ENCODE measurements at places on chromosomes 5 and 9. TPM values are rescaled to one million over a fixed set of nuclear protein-coding genes. Genes with fewer than 3 reads are reported as not detected.
A peak's percentile ranks its signal among the peaks of the same experiment; 100 is the strongest.

- H3K4me1 ChIP-seq, result no peaks in the 10 kb centered on the region
- H3K4me3 ChIP-seq, result no peak overlapping the region
- peaks cover 21% of the 10 kb centered on the region for H3K36me3 ChIP-seq
- no peak overlapping the region for H3K27ac ChIP-seq
- DNase-seq, result no peak
Measured at GRCh38 chr9:123081824-123082223, 48.4 kb downstream of the GPR21 start.

- H3K4me1 ChIP-seq, result peaks cover 18% of the 10 kb centered on the region
- no peak for DNase-seq
- no peaks in the 10 kb centered on the region for H3K36me3 ChIP-seq
- H3K27me3 ChIP-seq, result no peaks in the 10 kb centered on the region
- no peak overlapping the region for H3K4me3 ChIP-seq
Measured at GRCh38 chr9:12723409-12724028, 30.3 kb downstream of the TYRP1 start.

Gene SOHLH1
- not detected for polyA plus RNA-seq

- H3K4me3 ChIP-seq, result no peak overlapping the region
- no peaks in the 10 kb centered on the region for H3K27me3 ChIP-seq
- H3K27ac ChIP-seq, result no peak overlapping the region
- no peak for DNase-seq
- H3K36me3 ChIP-seq, result no peaks in the 10 kb centered on the region
- peaks cover 24% of the 10 kb centered on the region for H3K4me1 ChIP-seq
Measured at GRCh38 chr5:143182901-143183820, 220.3 kb downstream of the NR3C1 start.

DNA sequence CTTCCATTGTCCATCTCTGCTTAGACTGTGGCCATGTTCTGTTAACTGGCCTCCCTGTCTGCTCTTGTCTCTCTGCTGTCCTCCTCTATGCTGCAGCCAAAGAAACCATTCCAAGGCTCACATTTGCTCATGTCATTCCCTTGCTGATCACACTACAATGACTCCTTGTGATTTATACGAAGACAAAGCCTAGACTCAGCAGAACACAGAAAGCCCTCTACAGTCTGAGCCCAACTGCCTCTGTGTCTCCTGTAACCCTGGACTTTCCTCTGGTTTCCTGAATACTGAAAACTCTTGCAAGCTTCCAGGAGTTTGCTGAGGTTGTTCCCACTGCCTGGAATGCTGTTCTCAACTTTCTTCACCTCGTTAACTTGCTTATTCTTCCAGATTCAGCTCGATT, 191.8 kb downstream of the TMEM38B start:
- DNase-seq, result no peak
- H3K36me3 ChIP-seq, result no peaks in the 10 kb centered on the region
- no peak overlapping the region for H3K4me3 ChIP-seq
- no peaks in the 10 kb centered on the region for H3K4me1 ChIP-seq
- no peak overlapping the region for H3K27ac ChIP-seq

Gene SMARCA2
- polyA plus RNA-seq, result 28.4 TPM

DNA sequence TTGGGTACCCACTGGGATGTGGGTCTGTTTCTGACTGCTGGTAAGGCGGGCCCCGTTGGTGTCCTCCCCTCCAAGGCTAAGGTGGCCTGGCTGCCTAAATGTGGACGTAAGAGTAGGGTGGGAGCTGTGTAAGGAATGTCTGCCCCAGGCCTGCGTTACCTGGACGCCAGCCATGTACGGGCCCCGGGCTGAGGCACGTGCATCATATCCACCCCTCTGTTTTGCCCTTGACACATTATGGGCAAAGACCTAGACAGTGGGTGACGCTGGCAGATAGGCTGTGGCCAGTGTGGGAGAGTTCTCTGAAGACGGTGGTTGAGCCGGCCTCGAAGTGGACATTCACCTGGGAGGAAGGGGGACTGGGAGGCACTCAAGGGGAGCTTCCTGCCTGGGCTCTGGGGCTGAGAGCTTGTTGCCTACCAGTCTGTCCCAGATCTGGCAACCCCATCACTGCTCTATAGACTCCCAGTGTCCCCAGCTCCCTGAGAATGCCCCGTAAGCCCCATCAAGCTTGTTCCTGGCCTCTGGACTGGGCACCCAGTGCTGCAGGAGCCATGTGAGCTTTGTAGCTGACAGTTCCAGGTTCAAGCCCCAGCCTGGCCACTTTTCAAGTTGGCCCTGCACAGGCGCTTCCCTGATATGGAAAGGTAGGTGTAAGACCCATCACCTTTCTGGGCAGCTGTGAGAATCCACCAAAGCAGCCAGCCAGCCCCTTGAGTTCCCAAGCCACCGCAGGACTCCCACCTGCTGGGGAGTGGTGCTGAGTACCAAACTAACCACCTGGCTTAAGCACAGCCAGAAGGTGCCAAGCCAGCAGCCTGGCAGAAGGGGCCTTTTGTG, 3.2 kb upstream of the PRR7 start:
- H3K27ac ChIP-seq, result peak overlapping the region; percentile 20
- H3K4me1 ChIP-seq, result peaks cover 42% of the 10 kb centered on the region
- H3K27me3 ChIP-seq, result no peaks in the 10 kb centered on the region
- no peak for DNase-seq
- H3K36me3 ChIP-seq, result peaks cover 10% of the 10 kb centered on the region
- H3K4me3 ChIP-seq, result no peak overlapping the region

DNA sequence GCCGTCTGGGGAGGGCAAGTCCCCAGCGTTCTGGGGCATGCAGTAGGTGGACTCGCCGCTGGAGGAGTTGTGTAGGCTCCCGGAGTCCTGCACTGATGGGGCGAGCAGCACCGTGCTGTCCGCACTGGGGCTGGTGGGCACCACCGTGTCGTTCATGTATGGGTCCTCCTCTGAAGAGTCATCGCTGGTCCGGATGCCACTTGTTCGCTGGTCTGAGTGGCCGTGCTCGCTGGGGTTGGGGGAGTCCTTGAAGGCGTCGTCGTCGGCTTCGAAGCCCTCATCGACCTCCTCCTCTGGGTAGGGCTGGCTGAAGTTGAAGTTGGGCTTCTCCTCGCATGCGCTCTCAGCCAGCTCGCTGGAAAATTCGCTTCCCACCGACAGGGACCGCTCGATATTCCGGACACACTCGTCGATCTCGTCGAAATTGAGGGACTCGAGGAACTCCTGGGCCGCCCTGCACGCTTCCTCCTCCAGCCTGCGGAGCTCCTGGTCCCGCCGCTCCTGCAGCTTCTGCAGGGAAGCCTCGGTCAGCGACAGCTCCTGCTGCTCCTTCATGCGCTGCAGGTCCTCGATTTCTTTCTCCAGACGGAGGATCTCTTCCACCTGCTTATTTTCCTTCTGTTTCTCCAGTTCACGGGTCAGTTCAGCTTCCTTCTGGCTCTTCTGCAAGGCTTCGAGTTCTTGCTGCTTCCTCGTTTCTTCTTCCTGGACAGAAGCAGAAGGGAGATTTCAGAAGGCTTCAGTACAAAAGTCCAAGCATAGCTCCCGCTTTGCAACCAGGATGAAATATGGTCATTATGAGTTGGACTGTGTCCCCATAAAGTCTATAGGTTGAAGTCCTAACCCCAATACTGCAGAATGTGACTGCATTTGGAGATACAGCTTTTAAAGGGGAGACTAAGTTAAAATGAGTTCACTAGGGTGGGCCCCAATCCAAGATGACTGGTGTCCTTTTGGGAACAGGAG, 84.6 kb upstream of the RETREG1 start:
- no peaks in the 10 kb centered on the region for H3K27me3 ChIP-seq
- H3K4me1 ChIP-seq, result no peaks in the 10 kb centered on the region
- H3K27ac ChIP-seq, result no peak overlapping the region
- H3K4me3 ChIP-seq, result no peak overlapping the region

DNA sequence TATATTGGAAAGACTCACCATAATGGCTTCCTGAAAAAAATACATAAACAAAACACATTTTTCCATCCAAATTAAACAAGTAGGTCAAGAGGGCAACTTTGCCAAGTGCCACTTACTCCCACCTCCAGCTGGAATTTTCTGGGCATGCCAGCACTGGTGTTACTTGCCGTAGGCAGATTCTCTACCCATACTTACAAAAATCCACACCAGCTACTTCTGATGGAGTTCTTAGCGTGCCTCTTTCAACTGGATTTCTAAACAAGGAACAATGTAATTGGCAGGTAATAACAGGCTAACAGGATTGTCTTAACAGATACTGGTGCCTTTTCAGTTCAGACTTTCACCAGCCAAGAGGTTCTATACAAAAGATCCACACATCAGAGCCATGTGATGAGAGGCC, 301.4 kb downstream of the MLLT3 start:
- peak overlapping the region; percentile 86 for H3K27ac ChIP-seq
- DNase-seq, result no peak
- no peak overlapping the region for H3K4me3 ChIP-seq
- no peaks in the 10 kb centered on the region for H3K36me3 ChIP-seq

GRCh38 chr5:80414113-80414512, 6.2 kb downstream of the ZFYVE16 start:
- peaks cover 8% of the 10 kb centered on the region for H3K4me1 ChIP-seq
- H3K27me3 ChIP-seq, result no peaks in the 10 kb centered on the region
- H3K36me3 ChIP-seq, result peaks cover 2% of the 10 kb centered on the region
- H3K4me3 ChIP-seq, result no peak overlapping the region
- DNase-seq, result no peak
- no peak overlapping the region for H3K27ac ChIP-seq

DNA sequence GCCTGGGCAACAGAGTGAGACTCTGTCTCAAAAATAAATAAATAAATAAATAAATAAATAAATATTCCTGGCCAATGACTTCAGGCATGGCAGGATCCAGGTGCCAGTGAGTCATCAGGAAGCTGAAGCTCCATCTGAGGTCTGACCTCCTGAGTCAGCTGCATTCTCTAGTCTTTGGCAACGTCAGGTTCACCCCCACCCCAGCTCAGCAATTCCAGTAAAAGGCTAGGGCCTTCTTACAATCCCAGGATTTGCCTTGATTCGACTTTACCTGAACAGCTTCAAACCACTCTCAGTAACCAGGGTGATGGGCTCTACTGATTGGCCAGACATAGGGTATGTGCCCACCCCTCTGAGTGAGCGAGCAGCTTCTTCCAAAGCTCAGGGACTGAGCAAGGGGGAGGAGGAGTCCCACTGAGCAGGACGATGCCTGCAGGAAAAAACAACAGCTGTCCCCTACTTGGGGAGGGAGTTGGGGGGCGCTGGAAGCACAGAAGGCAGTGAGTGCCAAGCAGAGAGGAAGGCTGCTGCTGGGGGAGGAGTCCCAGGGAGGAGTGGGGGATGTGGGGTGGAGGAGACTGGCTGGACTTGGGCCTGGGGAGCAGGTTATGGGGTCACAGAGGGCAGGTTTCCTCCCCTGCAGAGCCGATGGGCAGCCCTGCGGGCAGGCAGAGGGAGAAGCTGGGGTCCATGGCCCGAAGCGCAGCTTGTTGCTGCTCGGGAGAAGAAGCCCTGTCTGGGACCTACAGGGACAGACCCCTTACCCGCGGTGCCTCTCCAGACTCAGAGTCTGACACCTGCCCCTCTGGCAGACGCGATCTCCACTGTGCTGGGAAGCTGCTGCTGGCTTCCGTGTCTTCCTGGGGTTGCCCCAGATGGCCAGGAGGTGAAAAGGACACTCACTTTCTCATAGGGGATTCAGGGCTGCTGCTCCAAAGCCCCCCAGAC, 25.9 kb upstream of the UNC5A start:
- peak overlapping the region; percentile 59 for H3K27ac ChIP-seq
- peaks cover 24% of the 10 kb centered on the region for H3K4me1 ChIP-seq
- no peaks in the 10 kb centered on the region for H3K36me3 ChIP-seq
- peaks cover 18% of the 10 kb centered on the region for H3K27me3 ChIP-seq
- no peak overlapping the region for H3K4me3 ChIP-seq
- no peak for DNase-seq

DNA sequence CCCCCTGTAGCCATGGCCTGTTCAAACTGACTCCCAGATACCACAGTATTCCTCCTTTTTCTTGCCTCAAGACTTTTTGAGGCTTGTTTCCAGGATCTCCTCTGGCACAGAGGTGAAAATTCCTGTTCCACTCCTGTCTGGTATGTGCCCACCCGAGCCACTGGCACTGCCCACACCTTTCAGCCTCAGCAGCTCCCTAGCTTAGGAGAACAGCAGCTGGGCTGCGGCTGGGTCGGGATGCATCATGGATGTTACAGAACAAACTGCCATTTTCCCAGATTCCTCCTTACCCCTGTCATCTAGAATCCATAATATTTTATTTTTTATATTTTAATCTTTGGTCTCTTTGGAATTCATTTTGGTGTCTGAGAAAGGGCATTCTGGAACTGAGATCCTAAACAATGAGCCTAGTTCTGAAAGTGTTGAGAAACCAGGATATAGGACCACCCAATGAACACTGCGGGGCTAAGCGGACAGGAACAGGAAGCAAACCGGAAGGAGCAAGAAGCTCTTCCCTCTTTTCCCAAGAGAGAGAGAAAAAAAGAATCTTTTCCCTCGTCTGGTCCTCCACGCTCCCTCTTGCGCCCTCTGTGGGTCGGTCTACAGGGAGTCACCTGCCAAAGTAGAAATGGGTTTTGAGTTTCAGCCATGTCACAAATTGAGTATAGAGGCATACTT, 12.5 kb downstream of the OR2S2 start:
- no peak overlapping the region for H3K27ac ChIP-seq
- H3K4me1 ChIP-seq, result peaks cover 3% of the 10 kb centered on the region
- H3K27me3 ChIP-seq, result peaks cover 4% of the 10 kb centered on the region

Gene ACTL7B
- not detected for polyA plus RNA-seq

GRCh38 chr5:107322936-107323335, 347.8 kb downstream of the EFNA5 start:
- peaks cover 14% of the 10 kb centered on the region for H3K4me1 ChIP-seq
- no peak overlapping the region for H3K27ac ChIP-seq

Gene ARID3C
- polyA plus RNA-seq, result 0.05 TPM

- H3K27ac ChIP-seq, result no peak overlapping the region
- DNase-seq, result no peak
- H3K36me3 ChIP-seq, result no peaks in the 10 kb centered on the region
- no peaks in the 10 kb centered on the region for H3K4me1 ChIP-seq
Measured at GRCh38 chr5:163252950-163253349, 184.4 kb upstream of the CCNG1 start.

Gene TTC1
- polyA plus RNA-seq, result 51.7 TPM

GRCh38 chr5:61881821-61882487, 424.1 kb upstream of the KIF2A start:
- H3K4me3 ChIP-seq, result no peak overlapping the region
- DNase-seq, result no peak
- H3K27me3 ChIP-seq, result no peaks in the 10 kb centered on the region
- H3K27ac ChIP-seq, result no peak overlapping the region
- H3K4me1 ChIP-seq, result peaks cover 13% of the 10 kb centered on the region

- H3K36me3 ChIP-seq, result no peaks in the 10 kb centered on the region
- no peaks in the 10 kb centered on the region for H3K4me1 ChIP-seq
- no peak within 1 kb of the TSS for H3K27ac ChIP-seq
Measured at GRCh38 chr5:102296178-102296817, at the start of gene SLCO4C1. Gene SLCO4C1, minus strand, starts transcription at chr5:102296284. Its CDS starts 22 bp downstream, at chr5:102296262.
